Lower leg skin (tissue), 4 donors: ENCODE measurements at places on chromosomes 11 and 22.

DNA sequence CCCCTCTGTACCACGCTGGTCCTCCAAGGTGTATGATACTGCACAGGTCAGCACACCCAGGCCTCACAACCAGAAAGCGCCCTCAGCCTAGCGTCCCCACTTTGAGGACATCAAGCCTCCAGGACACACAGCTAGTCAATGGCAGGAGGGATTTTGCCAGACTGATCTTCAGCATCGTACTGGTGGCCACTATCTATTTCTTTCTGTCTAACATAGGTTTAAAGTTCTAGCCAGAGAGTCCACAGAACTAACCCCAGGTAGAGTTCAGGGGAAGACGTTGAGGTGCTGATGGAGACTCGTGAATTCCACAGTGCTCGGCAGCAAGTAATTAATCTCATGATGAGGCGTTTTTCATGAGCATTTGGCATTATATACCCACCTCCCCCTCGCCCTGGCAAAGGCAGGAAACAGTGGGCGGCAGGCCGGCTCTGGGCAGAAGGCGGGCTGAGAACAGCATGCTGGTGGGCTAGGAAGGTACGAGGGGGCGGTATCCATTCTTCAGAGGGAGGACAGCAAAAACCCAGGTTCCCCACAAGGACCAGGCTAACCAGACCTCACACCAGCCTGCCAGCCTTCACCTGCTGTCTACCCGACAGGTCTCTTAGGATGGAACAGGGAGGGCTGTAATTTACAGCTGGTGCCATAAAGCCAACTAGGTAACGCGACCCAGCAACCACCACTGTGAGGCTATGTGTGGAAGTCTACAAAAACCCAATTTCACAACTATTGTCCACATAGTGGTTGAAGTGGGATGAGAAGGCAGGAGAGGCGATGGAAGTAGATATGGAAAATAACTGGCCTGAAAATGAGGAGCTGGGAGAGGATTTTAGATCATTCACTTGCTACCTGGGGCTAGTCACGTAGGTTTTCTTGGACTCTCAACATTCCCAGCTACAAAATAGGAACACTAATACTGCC, 18.5 kb downstream of the MYH9 start:
- no peak for DNase-seq

DNA sequence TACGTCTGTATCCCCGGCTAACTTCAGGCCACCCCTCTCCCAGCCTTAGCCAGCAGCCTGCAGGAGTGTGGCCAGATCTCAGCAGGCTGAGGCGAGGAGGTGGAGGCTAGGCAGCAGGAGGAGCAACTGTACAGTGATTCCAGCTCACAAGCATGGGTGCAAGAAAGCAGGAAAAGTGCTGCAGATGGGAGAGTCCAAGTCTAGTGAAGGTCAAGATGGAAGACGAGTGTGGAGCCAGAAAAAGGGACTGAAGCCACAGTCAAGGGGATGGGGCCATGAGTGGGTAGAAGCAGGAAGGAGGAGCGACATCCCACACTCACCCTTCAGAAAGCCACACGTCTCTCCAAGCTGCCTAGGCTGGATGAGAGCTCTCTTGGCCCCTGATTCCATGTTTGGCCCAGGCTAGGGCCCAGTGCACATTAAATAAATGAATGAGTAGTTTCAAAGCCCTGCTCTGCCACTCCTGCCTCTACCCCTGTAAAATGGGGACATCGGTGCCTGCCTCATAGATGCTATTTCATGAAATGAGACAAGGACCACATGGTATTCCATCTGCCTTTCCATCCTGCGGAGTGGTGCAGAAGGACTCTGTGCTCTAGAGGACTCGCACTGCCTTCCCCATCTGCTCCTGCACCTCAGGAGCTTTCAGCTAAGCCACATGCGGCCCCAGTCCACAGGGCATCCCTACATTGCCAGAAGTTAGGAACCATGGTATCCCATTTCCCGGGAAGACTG, 2.9 kb downstream of the YDJC start:
- DNase-seq = no peak

GRCh38 chr11:70397336-70397982, 870 bp upstream of the CTTN start:
- no peak for DNase-seq

DNA sequence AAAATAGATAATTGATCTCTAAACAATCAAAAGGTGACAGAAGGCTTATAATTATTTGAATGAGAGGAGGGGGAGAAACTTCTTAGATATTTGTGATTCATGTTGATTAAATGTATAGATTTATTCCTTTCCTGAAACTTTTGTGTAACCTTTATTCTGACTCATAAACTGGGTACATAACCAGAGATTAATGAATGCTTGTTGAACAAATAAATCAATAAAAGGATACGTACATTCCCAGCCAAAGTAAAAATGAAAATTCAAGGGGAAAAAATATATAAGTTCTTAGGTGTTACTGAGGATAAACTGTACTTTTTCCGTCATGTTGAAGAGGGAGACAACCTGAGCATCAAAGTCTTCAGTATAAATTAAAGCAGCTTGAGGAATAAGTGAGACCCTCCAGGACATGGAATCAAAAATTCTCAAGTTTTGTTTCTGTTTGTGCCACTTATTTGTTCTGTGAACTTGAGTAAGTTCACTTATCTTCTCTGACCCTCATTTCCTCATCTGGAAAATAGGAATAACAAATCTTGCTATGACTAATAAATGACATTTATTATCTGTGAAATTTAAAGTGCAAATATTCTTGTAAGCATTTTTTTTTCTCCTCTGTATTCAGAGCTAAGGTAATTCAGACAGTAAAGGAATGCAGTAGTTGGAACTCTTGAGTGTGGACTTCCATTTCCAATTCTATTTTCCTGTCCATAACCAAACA, 195.4 kb downstream of the METTL15 start:
- DNase-seq = no peak
